Stimulated activated CD4-positive, alpha-beta T cell treated with anti-CD3 and anti-CD28 coated beads, TNF-alpha, amount 100 ng/mL, for 4 hours (primary cell): ENCODE measurements at places on chromosomes 16 and 17.

GRCh38 chr16:86975445-86975844, 341.7 kb downstream of the C16orf95 start:
- DNase-seq: no peak

DNA sequence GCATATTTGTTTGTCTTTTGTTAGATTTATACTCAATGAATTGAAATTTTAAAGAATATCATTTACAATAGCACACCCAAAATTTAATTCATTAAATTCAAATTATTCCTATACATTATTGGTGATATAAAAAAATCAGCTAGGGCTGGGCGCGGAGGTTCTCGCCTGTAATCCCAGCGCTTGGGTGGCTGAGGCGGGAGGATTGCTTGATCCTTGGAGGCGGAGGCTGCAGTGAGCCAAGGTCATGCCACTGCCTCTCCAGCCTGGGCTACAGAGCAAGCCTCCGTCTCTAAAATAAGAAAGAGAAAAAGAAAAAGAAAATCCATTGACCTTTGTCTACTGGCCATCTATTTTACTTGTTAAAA, 4.5 kb upstream of the PRDM7 start:
- DNase-seq: no peak

DNA sequence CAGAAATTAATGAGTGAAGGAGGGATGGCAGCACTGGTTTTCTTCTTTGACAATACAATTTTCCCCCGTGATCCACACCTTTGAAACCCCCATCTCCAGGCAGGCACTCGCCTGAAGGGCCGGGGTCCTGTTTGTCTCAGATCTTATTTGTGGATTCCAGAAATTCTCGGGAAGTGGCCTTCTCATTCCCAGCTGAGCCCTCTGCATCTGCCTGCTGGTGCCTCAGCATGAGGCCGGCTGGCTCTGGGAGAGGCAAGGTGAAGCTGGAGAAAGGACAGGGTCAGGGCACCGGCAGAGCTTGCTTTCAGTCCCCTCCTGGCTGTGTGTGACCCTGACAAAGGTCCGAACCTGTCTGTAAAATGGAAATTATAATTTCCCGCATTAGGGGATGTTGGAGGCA, 35.8 kb upstream of the C1QL1 start:
- no peak for DNase-seq

DNA sequence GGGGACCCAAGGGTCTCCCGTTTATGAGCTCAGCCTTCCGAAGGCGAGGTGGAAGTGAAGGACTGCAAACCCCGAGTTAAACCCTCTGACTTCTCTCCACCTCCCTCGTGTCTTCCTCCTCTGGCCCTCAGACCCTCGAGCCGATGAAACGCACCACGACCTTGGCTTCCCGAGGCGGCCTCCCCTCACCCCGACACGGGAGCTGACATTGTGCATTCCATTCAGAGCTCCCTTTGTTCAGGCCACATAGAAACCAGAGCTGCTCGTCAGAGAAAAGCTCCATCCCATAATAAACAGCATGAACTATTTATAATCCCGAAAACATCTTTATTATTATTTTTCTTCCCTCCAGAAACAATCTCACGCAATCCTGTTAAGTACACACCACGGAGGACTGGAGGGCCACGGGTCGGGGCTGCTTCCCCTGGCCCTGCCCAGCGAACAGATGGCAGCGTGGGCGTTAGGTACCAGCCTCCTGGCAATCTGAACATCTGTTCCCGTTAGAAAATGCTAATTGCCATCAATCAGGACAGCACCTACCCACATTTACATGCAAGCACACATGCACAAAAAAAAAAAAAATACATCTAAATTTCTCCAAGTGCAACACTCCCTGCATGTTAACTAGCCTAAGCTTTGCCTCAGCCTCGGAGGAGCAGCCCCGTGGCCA, 145.7 kb downstream of the RBFOX3 start:
- DNase-seq: no peak

GRCh38 chr16:27474921-27475320, 72.9 kb downstream of the IL21R start:
- no peak for DNase-seq

- DNase-seq: no peak
Observed at GRCh38 chr17:57402681-57403180, 146.4 kb downstream of the MSI2 start.
